G401 (cell line): ENCODE measurements at places on chromosomes 2 and 18. TPM values are rescaled to one million over a fixed set of nuclear protein-coding genes. Genes with fewer than 3 reads are reported as not detected.
A peak's percentile ranks its signal among the peaks of the same experiment; 100 is the strongest.

DNA sequence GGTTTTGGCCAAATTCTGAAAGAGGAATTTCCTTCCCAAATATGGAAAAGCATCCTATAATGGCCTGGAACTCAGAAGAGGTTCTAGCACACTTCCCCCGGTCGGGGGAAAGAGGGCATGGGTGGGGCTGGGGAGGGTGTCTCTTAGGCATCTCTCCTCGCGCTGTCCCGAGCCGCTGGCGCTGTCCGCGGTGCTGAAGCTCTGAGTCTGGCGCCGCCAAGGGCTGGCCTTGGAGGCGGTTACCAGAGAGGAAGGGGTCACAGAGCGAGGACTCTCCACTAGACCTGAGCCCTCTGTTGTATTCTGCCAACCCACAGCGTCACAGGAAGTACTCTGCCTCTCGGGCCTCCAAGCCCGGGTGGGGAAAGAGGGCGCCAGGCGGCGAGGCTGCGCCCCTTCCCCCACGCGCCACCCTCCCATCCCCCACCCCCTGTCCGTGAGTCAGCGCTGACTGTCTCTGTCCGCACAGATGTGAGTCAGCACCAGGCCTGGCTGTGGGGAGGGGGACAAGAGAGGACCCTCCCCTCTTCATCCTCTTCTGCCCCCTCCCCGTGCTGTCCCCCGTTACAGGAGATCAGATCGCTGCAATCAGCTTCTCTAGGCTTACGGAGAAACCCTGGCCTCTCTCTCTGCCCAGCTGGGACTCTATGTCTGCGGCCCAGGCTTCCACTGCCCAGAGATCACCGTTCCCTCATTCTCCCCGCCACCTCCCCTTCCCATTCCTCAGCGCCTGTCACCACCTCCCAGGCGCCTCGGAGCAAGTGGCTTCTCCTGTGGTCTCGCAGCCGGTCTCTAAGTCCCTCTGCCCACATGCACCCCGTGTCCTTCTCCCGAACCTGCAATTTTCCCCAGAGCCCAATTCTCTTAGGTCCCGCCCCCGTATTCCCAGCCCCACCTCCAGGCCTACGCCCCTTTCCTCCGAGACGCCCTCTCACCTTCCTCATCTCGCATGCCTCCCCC, 779 bp downstream of the PTPRN start:
- peak; percentile 77 for DNase-seq

DNA sequence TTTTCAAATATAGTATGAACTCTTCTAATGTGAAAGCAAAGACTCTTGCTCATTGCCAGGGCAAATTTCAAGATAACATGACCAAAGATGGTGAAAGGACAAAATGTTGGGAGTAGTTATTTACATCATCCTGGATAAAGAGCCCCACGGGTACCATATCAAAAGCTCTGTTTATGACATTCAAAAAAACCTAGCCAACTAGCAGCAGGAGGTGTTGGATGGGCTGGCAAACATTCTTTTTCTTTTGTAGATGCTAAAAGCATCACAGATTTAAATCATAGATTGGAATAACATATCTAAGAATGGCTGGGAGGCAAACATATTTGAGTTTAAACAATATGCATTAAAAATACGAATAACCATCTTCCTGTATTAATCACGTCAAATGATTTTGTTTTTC, 153.5 kb downstream of the ICOS start:
- no peak for DNase-seq

DNA sequence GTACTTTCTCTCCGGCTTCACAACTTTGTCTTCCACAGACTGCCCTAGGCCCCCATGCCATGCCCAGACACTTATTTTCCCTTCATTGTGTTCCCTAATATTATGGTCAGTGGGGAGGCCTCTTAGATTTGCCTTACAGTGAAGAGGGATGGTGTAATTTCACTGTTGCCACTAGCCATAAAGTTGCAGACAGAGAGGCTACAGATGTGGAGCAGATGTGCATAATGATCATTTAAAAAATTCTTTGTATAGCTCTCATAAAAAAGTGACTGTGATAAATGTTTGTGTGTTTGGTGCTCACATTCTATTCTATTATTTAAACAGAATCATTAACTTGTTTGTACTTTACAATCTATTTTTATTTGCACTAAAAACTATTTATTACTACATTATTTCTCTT, 67.5 kb upstream of the FN1 start:
- no peak for DNase-seq

DNA sequence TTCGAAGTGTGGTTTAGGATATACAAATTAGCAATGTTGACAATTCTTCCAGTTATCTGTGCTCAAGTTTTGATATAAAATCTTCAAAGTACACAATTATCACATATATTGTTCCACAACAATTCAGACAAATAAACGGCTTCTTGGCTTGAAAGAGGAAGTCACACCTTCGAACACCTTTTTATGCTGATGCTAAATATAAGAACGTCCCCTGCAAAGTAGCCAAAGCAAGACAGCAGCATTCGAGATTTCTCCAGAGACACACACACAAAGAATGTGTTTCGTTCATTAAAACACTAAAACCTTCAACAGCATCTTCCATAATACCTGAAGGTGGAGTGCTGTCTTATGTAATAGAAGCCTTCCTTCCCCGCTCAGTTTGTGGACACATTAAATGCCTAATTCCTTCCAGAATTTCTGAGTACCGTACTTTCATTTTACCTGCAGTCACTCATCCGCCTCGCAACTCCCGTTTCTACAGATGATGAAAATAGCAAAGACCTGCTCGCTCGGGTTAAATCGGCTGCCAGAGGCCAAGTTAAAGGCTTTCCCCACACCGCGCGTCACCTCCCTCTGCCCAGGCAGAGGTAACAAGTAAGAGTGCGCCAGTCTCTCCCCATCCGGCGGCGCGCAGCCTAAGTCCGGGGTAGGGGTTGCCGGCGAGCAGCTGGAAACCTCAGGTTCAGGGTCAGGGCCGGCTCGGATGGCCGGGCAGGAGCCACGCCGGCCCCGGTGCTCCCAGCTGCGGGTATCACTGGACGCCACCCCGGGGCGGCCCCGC, 847 bp downstream of the SERPINE2 start:
- peak; percentile 16 for DNase-seq

- no peak for DNase-seq
Observed at GRCh38 chr2:216235896-216236295, 126.7 kb downstream of the XRCC5 start.

- DNase-seq: no peak
Observed at GRCh38 chr2:128782411-128783192, 463.9 kb upstream of the HS6ST1 start.

The ZNF407 gene
- 3.8 and 12.6 TPM in 2 replicates for total RNA-seq

The NLRC4 gene
- total RNA-seq: not detected in 2 replicates

DNA sequence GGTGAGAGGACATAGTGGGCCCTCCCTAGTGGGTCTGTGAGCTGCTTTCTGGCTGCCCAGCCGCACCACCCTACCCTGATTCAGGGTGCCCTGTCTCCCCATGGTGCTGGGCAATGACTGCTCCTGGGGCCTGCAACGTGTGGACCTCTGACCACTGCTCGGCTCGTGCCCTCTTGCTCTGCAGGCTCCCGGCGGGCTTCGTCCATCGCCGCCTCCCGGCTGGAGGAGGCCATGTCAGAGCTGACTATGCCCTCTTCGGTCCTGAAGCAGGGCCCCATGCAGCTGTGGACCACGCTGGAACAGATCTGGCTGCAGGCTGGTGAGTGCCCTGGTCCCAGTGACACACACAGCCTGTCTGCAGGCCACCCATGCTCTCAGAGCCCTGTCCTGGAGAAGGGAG, 103.5 kb downstream of the STPG4 start:
- DNase-seq: no peak

DNA sequence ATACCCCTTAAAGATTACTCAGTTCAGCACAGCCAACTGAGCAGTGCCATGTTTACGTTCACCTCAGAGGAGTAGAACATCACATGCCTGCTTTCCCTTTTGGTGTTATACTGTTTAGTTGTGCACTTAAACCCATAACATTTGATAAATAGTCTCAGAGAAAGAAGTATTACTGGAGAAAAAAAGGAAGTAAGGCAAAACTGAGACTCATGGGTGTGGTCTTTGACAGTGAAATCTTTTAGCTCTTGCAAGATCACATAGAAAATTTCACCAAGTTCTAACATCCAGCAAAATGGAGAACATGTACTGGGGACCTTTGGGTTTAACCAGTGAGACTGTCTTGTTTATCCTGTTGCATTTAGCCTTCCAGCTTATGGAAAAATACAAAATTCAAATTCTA, 5.6 kb downstream of the TANK start:
- DNase-seq: no peak

DNA sequence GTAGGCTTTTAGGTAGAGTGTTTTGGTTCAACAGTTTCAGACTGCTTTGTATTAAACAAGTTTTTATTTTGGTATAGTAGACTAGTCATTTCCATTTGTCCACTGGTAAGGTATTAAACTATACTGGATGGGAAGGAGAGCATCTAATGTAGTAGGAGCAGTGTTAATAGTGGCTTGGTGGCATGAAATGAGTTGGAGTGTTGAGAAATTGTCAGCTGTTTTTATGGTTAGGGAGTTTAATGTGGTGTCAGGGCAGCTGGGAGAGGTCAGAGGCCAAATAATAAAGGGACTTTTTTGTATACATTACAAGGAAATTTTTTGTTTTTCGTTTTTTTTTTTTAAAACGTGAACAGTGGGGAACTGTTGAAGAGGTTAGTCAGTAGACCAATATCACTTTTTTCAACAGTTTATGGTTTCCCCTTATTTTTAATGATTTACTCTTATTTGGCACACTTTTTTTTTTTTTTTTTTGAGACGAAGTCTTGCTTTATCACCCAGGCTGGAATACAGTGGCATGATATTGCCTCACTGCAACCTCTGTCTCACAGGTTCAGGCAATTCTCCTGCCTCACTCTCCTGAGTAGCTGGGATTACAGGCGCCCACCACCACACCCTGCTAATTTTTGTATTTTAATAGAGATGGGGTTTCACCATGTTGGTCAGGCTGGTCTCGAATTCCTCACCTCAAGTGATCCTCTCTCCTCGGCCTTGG, 21.2 kb downstream of the ACTR3 start:
- no peak for DNase-seq

The KCNG2 gene
- 3.8 and 8.6 TPM in 2 replicates for total RNA-seq

DNA sequence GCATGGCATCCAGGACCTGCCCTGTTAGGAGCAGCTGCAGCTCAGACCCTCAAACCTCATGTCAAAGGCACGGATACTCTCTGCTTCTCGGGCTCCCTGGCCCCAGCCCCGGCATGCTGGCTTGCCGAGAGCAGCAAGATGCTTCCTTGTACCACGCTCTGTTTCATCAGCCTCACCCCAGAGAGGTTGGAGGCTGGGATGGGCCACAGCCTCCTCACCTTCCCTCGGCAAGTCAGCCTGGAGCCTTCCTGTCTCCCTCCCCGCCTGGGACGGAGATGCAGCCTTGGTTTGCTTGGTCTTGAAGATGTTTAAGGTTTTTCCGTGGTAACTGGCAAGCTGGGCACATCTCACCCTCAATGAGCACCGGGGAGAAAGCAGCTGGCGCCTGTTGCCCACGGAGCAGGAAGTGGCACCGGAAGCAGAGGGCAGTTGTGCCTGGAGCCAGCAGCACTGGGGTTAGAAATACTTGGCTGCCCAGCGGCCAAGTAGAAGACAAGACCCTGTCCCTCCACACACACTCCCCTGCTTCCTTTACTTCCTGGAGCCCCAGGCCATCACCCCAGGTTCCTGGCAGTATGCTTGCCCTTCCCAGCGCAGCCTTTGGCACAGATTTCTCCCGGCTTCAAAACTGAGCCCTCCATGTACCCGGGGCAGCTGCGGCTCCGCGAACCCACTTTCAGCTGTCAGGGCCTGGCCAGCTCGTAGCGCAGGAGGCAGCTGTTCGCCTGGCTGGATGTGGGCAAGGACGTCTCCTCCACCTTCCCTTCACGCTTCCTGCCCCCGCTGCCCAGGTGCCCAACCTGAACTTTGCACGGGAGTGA, 17.4 kb downstream of the FBLN7 start:
- DNase-seq: no peak

DNA sequence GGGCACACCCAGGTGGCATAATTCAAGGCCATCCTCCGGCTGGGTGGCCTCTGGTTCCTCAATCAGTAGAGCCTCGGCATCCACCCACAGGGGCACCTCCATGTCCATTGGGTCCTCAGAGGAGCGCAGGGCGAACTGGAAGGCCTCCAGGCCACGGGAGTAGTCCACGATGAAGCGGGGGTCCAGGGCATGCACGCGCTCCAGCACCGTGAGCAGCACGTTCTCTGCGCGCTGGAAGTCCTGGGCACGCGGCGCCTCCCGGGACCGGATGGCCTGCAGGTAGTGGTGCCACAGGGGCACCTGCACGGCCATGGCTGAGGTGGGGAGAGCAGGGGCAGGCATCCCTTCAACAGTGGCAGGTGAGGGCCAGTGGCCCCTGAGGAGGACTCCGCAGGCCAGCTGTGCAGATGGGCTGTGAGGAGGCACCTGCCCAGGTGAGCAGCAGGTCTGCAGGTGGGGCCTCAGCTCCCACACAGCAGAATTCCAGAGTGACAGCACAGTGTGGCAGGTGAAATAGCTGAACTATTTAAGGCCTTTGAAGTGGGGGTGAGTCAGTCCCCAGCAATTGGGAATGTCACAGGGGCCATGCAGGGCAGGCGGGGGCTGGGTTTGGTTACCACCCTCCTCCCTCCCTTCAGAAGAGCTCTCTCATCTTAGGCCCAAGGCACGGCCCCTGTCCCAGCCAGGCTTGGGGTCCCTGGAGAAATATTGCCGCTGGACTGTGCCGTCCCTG, at the start of gene MAB21L4:
MAB21L4 (minus strand) TSS at position 501 of the 733 bp plus-strand sequence; CDS start at position 342, 159 bp downstream.
- no peak for DNase-seq

DNA sequence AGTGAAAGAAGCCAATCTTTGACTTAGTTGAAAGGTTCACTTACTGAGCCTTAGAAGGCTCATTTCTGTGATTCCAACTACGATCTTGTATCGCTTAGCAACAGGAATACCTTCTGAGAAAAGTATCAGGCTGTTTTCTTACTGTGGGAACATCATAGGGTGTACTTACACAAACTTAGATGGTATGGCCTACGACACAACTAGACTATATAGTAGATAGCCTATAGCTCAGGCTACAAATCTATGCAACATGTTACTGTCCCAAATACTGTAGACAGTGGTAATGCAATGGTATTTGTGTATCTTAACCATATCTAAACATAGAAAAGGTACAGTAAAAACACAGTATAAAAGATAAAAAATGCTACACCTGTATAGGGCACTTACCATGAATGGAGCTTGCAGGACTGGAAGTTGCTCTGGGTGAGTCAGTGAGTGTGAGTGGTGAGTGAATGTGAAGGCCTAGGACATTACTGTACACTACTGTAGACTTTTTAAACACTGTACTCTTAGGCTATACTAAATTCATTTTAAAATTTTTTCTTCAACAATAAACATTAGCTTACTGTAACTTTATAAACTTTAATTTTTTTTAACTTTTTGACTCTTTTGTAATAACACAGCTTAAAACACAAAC, 148.8 kb upstream of the STON1 start:
- no peak for DNase-seq

The UGT1A4 gene
- total RNA-seq: not detected in 2 replicates

The MC4R gene
- total RNA-seq: not detected in 2 replicates
